H54 (cell line): ENCODE measurements at places on chromosomes 11 and 22.

DNA sequence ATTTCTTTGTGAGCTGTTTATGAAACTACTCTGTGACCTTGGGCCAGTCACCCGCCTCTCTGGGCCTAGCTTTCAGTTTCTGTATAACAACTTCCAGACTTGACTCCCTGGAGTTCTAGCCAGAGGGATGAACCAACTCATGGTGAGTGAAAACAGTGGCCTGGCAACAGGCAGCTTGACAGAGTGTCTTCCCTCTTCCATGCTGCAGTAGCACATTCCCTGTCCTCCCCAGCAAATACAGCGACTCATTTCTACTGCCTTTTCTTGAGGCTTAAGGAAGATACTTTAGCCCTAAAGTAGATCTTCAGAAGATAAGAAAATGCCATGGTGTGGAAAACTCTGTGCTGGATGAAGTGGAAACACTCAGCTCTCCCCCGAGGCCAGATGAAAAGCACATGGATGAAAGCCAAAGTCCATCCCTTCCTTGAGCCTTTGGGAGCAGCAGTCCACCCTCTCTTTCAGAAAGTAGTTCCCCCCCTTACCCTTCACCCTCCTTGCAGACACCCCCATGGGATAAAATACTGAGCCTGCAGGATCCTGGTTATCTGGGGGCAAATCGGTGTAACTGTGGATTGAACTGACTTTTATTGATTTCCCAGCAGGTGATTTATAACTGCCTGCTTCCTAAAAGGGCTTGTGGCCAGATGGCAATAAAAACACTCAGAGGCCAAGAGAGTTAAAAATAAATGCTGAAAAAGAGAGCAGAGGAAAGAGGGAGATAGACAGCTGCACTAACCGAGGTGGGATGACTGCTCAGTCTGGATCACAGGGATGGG, 24.1 kb downstream of the IRAG1 start:
- no peak for DNase-seq

DNA sequence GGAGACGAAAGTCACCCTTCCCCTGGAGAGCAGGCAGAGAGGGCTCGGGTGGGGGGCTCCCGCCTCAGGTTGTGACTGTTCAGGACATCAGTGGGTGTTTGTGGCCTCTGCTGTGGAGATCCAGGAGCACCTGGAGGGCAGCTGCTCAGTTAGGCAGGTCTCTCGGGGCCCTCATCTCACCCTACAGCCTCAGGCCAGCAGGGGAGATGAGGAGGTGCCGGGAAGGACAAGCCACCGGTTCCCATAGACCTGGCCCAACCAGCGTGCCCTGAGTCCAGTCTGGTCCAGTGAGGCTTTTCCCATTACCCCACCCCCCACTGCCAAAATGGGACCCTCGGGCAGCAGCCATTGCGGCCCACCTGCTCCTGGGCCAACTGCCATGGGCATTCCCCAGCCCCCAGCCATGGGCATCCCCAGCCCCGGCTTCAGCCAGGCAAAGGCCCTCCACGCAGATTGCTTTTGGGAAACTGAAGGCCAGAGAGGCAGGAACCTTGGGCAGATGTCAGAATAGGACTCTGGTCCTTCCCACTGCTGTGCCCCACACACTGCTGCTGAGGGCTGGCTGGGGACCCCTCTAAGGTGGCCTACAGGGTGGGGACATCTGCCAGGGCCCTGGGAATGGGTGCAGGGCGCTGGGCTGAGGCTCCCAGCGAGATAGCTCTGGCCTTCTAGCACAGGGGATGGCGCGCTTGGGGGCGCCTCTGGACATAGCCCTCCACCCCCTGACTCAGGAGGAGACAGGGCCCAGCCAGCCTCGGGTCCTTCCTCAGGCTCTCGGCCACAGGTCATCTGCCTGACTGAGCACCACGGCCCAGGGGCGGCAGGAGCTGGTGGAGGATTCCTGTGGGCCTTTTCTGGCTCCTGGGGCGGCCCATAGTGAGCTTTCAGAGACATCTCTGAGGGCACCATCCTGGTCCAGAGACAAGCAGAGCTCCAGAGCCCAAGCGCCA, 4.8 kb downstream of the PIM3 start:
- no peak for DNase-seq

GRCh38 chr11:94049351-94049750, 28.2 kb downstream of the HEPHL1 start:
- no peak for DNase-seq

- DNase-seq = no peak
These were observed 70.2 kb downstream of the SCN3B start for GRCh38 chr11:123584186-123584585.

GRCh38 chr11:12291313-12291712, 86.1 kb upstream of the PARVA start:
- no peak for DNase-seq
